ENCODE measurements at places on chromosomes 5 and 9.

DNA sequence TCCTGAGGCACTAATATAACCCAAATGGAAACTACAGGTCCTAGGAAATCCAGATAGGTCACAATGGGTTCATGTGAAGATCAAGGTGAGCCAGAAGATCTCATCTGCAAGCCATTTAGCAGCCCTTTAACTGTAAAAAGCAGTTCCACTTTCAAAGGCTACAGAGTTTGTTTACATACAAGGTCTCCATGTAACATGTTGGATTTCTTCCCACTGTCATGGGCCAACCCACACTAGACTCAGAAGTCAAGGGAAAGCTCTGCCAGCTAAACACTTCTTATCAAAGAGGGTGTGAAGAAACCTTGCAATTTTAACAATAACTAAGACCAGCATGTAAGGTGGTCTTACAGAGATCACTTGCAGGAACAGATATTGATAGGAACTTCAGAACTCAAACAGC, 3.8 kb upstream of the CTNNAL1 start:
- no peak for DNase-seq

GRCh38 chr5:4113426-4113825, 517.8 kb downstream of the IRX1 start:
- no peak for DNase-seq

DNA sequence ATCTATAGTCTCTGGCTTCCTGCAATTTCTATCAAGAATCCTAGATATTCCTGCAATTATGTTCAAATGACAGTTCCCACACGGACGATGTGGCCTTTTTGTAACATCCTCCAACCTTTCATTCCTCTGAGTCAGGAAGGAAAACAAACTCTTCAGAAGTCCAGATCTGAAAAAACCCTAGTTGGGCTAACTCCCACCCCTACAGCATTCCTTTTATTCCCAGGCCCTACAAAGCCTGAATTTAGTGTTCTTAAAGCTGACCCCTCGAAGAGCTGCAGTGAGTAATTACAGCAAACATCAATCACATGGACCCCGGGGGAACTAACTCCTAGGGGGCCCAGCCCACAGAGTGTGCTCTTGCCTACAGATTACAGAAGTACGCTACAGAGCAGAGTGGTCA, 99.7 kb downstream of the SERINC5 start:
- DNase-seq: no peak

DNA sequence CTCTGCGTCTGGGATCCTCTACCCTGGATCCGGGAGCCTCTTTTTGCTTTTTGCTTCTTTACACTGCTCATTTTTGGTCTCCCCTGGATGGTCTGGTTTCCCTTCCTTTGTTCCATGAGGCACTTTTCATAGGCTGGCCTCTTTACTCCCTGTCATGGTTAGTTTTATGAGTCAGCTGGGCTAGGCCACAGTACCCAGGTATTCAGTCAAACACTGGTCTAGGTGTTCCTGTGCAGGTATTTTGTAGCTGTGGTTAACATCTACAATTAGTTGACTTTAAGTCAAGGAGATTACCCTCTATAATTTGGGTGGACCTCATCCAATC, 17.5 kb downstream of the ANKRD33B start:
- no peak for DNase-seq

DNA sequence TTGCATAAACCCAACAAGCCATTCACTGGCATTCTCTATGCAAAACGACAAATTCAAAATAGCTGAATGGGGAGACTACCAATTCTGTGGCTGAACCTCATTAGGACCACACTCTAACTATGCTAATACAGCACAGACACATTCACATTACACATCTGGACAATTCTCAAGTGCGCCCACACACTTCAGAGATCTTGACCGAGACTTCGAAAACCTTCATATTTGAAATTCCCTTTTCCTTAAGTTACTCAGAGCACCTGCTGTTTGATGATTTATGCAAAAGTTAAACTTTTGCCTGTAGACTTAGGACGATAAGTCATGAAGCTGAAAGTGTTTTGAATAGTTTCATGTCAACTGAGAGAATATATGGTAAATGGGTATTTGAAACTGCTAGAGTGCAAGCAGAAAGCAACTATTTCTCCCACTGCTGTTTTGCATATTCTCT, 111.9 kb downstream of the FBN2 start:
- DNase-seq: no peak

DNA sequence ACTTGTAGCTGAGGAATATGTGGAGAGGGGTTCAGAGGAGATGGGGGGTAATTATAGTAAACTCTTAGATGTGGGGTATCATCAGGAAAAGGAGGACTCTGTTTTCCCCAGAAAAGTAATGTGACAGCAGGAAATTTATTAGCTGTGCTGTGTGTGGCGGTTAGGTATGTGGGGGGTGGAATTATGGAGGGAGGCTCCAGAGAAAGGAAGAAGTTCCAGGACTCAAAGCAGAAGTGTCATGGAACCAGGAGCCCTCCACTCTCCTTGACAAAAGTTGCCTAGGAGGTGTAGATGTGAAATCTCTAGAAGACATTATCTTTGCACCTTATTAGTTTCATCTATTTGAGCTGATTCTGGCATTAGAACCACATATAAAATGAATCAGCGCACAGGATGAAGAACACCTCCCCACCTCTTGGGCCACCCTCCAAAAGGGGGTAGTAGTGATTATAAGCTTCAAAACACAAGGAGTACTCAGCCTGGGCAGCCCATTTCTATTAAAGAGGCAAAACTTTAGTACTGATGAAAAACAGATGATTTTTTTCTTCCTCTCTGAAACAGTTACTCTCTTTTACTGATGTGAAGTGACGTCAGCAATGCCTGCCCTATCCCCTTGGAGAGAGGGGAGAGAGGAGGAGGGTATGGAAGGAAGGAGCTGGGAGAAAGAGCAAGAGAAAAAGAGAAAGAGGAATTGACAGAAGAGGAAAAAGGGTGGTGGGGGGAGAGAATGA, 18.2 kb downstream of the NR2F1 start:
- DNase-seq: no peak

GRCh38 chr5:133930061-133930812, 38.2 kb downstream of the C5orf15 start:
- DNase-seq: no peak

DNA sequence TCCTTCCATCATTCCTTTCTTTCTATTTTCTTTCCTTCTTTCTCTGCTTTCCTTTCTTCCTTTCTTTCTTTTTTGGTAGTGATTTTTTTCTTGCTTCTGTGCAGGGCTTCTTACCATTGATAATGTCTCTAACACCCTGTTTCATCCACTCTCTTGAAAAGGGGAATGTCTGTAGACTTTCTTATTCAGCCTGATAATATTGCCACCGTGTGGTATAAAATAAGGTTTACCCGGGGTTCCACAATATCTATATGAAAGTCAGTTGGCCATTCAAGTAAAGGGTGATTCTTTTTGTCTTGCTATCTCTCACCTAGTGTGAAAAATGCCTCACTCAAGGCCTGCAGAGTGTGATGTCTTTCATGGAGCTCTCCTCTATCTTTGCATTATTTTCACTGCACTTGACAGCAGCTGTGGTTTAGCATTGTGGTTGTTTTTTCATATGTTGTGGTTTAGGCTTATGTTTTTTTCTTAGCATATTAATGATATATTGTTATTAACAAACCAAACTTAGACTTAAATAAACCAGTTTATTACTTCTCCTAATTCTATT, 153.9 kb downstream of the CSNK1G3 start:
- DNase-seq: no peak

DNA sequence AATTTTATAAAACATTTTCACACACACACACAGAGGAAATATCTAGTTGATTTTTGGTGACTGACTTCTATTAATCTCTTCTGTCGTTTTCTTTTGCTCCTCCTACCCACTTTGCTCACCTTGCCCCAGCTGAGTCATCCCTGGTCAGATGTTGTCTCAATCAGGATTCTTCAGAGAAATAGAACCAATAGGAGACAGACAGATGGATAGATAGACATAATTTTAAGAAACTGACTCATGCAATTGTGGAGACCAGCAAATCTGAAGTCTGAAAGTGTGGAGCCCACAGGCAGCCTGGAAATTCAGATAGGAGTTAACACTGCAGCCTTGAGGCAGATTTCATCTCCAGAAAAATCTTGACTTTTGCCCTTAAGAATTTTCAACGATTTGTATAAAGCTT, 37.0 kb upstream of the PIK3R1 start:
- DNase-seq: no peak

GRCh38 chr5:121695307-121695706, 156.4 kb upstream of the FTMT start:
- no peak for DNase-seq

DNA sequence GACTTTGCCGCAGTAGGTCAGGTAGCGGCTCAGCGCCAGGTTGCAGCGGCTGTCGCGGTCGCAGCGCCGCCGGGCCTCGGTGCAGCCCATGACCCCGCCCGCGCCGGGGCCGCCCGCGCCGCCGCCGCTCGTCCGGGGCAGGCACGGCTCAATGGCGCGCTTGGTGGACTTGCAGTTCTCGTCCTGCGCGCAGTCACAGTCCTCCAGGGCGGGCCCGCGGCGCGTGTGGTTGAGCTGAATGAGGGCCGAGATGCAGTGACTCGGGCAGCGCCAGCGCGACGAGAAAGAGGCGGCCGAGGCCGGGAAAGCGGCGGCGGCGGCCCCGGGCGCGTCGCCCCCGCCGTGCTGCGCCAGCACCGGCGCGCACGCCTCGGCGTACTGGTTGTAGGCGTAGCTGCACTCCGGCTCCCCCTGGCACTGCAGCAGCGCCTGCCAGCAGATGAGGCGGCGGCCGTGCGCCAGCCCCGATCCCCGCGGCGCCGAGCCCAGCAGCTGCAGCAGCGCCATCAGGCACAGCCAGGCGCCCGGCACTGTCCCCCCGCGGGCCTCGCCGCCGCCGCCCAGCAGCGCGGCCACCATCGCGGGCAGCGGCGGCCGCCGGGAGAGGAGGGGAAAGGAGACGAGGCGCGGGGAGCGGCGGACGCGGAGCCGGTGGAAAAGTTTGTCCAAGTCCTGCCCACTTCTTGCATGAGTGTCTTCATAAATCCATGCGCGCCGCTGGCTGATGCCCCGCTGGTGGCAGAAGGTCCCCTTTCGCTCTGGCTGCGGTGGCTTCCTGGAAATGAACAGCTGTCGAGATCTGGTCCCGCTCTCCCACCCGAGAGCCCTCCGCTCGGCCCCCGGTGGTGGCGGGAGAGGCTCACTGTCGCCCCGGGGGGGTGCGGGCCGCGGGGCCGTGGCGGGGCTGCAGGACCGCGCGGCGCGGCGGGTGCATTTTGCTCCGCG, 833 bp downstream of the GAS1 start:
- peak; percentile 58 for DNase-seq

- no peak for DNase-seq
These were observed 29.9 kb upstream of the RAPGEF6 start for GRCh38 chr5:131664929-131665328.

DNA sequence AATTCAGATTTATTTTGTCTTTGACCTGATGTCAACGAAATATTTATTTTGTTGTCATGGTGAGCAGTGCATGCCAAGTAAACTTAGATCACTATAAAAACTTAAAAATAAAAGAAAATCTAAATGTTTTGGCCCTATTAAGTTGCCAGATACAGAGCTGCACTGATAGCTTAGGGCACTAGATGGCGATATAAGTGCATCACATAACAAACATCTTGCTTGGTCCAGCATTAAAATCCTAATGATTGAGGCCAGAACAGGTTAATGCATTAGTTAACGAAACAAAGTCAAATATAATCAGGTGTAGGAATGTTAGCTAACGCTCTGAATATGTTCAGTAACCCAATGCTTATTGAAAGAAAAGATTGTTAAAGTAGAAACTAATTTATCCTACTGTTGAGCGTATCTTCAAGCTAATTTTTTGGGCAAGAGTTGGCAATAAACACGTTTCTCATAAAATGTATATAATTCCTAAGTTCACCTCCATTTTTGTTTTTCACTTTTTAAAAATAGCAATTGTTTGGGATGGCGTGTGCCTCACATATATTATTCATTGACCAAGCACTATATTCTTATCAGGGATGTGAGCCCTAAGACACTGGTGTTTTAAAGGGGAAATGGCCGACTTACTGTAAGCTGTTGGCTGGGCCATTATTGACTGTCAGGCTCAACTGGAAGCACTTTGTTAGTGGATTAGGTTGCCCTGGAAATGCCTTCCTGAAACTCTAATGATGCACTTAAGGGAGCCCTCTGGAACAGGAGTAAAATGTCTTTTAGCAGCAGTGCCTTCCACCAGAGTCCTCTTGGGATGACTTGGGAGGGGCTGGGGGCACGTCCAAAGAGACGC, 33.3 kb downstream of the KCTD16 start:
- DNase-seq: peak; percentile 49

DNA sequence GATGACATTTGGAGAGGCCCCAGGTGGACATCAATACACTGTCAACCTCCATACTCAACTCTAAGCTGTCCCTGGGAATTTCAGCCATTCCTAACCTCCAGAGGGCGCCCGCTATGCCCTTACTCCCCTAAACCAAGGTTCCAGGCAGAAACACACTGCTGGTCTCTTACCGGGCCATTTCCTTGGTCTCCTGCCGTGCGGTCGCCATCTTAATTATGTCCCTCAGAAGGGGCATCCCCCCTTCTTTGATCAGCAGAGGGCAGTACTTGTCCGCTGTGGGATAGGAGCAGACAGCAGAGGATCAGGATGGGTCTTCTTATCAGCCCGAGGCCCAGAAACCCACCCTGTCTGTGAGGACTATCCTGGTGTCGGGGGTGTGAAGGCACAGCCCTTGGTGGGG, 9.3 kb upstream of the ZDHHC12 start:
- DNase-seq: peak; percentile 87

GRCh38 chr9:127931092-127931881, 710 bp upstream of the PIP5KL1 start:
- peak; percentile 19 for DNase-seq

DNA sequence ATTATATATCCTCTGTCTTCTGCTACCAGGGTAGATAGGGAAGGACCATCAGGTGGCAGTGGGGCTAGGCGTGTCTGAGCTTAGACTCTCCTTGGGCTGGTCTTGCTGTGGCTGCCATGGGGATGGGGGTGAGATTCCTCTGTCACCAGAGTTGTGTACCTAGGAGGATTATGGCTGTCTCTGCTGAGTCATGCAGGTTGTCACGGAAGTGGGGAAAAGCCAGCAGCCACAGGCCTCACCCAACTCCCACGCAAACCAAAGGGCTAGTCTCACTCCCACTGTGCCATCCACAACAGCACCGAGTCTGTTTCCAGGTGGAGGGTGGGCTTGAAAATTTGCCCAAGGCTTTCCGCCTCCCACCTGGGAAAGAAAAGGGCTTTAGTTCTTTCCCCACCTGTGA, 476.1 kb downstream of the CYLC2 start:
- DNase-seq: no peak

DNA sequence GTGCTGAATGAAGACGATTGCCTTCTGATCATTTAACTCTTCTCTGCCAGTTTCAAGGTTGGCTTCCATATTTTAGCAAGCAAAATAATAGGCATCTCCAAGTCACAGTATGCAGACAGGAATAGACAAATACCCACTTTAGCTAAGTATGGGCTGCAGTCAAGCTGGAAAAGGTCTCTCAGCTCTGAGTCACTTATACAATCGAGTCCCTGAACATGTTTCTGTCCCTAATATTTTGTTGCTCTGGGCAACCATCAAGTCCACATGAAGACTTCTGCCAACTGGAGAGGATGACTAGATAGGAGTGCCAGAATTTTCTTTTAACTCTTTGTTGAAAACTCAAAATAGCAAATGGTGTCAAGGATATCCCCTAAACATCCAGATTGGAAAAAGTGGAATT, 575.3 kb downstream of the RAB3C start:
- DNase-seq: no peak

GRCh38 chr5:144122081-144122480, 48.4 kb downstream of the YIPF5 start:
- DNase-seq: no peak

Measured in NCI-H1105 (cell line).